Stimulated activated CD8-positive, alpha-beta memory T cell treated with anti-CD3 and anti-CD28 coated beads, Interleukin-15, amount 100 ng/mL, for 24 hours (primary cell): ENCODE measurements at places on chromosomes 11 and 22.

DNA sequence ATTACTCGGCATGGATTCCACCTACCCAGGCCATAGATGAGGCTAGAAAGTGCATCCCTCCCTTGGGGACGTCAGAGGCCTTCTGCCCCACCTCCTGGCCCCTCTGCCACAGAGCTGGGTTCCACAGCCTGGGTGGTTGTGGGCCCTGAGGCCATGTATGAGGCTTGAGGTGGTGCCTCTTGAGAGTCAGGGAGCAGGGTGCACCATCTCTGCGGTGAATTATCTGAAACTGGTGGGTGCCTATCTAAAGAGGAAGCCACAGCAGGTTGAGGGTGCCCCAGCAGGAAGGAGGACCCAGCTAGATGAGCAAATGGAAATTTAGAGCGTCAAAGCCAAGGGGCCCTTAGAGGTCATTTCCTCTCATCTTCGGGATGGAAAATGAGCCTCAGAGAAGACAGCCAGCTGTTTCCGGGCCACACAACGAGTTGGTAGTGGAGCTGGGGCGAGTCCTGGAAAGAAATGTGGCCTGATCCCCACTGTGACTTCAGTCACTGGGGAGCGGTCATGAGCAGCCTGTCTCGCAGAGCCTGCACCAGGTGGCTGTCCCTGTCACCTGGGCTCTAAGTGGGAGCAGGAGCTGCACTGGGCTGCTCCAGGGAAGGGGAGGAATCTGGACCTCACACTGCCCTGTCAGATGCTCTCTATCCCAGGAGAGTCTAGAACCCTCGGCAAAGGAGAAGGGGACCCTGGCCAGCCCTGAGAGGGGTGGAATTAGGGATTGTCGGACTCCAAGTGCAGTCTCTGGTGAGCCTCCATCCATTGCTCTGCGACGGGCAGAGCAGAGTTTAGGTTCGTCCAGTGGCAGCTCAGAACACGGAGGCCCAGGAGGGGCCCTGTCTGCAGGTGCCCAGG, 7.3 kb downstream of the ADORA2A start:
- DNase-seq, result peak; percentile 37

DNA sequence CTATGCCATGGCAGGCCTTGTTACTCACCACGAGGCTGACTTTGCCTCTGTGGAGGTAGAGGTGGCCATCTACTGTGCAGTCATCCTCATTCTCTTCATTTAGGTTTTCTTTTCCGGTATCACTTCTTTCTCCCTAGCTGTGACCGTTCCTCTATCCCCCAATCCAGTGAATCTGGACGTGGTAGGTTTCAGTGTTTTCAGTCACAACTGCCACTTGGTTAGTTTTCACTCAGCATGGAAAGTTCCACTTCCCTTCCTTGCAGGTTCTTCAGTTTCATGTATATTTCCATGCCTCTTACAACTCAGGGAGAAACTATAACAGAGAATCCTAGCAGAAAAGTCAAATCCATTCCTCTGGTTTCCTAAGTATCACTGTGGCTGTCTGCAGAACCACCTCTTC, 1.9 kb downstream of the HPS4 start:
- DNase-seq, result no peak

GRCh38 chr22:29331213-29331612, 15.7 kb upstream of the RASL10A start:
- DNase-seq, result no peak

- DNase-seq, result no peak
Observed at GRCh38 chr11:132941761-132942160, 590.5 kb downstream of the OPCML start.

GRCh38 chr11:72209101-72209500, 7.5 kb upstream of the FOLR2 start:
- DNase-seq, result no peak

- no peak for DNase-seq
Observed at GRCh38 chr22:27609451-27609888, 192.1 kb downstream of the MN1 start.

- no peak for DNase-seq
Observed at GRCh38 chr11:67248653-67249052, 17.6 kb upstream of the GRK2 start.

- DNase-seq, result peak; percentile 80
Observed at GRCh38 chr11:61967116-61967923, at the start of gene FTH1. TSS of gene FTH1 (minus strand) at chr11:61967634. CDS start at chr11:61967425, 209 bp downstream.

GRCh38 chr11:27972522-27973170, 135.3 kb downstream of the KIF18A start:
- DNase-seq, result no peak
